MCF 10A (cell line): ENCODE measurements at places on chromosomes 3 and 15. TPM values are rescaled to one million over a fixed set of nuclear protein-coding genes. Genes with fewer than 3 reads are reported as not detected.

GRCh38 chr3:158685159-158685558 is 12.7 kb upstream of the LXN start:
- peaks cover 44% of the 10 kb centered on the region for H3K36me3 ChIP-seq
- no peaks in the 10 kb centered on the region for H3K4me1 ChIP-seq
- no peak overlapping the region for H3K4me3 ChIP-seq
- no peak overlapping the region for H3K27ac ChIP-seq
- no peak for DNase-seq
- H3K27me3 ChIP-seq = no peaks in the 10 kb centered on the region

DNA sequence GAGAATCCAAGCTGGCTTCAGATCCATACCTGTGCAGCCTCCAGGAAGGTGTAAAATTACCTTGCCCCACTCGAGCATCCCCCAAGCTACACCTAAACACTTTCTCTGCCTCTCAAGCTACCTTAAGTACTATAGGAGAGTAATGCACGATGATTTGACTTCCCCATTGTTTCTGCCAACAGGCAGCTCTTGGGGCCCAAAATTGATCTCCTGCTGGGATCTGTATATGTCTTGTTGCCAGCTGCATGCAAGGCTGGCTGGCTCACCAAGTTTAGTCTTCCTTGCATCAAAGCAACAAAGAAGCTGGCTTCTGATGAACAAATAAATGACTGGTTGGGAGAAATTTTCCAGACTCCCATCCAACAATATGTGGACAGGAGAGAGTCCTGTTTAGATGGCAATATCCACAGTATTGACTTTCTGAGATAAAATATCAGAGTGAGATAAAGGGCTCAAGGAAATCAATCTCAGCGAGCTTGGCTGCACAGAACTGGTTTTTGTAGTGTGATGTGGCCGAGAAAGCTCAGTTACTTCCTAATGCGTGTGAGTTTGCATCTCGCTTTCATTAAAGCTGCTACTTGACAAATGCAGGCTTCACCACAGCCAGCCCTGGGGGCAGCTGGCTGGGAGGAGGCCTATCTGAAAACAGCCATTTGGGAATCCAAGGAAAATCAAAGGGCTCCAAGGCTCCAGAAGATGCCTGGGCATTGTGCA is 140.7 kb downstream of the MINAR1 start:
- H3K4me1 ChIP-seq = no peaks in the 10 kb centered on the region
- H3K27me3 ChIP-seq = peaks cover 14% of the 10 kb centered on the region
- H3K36me3 ChIP-seq = no peaks in the 10 kb centered on the region
- H3K27ac ChIP-seq = no peak overlapping the region
- H3K4me3 ChIP-seq = no peak overlapping the region

TRIM69 gene
- 8.2 and 12.2 TPM in 2 replicates for total RNA-seq

GATA2 gene
- 0.51 and 0.56 TPM in 2 replicates for total RNA-seq

RETNLB gene
- total RNA-seq = not detected in 2 replicates

DNA sequence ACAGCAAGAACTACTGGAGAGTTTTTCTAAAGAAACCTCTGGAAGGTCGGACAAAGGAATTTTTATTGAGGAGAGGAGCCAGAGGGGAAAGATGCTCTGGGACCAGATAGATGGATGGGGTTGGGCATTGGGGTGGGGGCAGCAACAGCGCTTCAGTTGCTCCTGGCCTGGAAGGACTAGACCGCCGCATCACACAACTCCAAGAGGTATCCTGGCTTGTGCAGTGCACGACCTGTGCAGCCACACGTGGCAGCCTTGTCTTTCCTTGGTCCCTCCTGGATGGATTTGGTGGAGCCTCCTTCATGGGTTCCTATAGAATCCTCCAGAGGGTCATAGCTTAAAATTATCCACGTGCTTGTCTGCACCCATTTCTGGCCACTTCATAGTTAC is 23.0 kb downstream of the MAGEF1 start:
- H3K4me3 ChIP-seq = no peak overlapping the region
- peak overlapping the region; percentile 12 for H3K27ac ChIP-seq
- no peaks in the 10 kb centered on the region for H3K27me3 ChIP-seq
- no peak for DNase-seq

- DNase-seq = no peak
- no peak overlapping the region for H3K27ac ChIP-seq
- no peak overlapping the region for H3K4me3 ChIP-seq
Measured at GRCh38 chr3:173267716-173268115, 126.7 kb upstream of the SPATA16 start.

GRCh38 chr3:130894130-130894985 is 474 bp downstream of the ATP2C1 start:
- peak; percentile 33 for DNase-seq
- no peaks in the 10 kb centered on the region for H3K36me3 ChIP-seq
- H3K4me3 ChIP-seq = peak overlapping the region; percentile 83
- no peaks in the 10 kb centered on the region for H3K27me3 ChIP-seq

- H3K4me3 ChIP-seq = no peak overlapping the region
- no peaks in the 10 kb centered on the region for H3K36me3 ChIP-seq
- H3K27me3 ChIP-seq = peaks cover 61% of the 10 kb centered on the region
- DNase-seq = no peak
- no peaks in the 10 kb centered on the region for H3K4me1 ChIP-seq
Measured at GRCh38 chr3:184539801-184540435, 21.7 kb upstream of the EPHB3 start.

GRCh38 chr3:192570315-192570714 is 157.0 kb downstream of the FGF12 start:
- H3K27ac ChIP-seq = no peak overlapping the region
- DNase-seq = no peak
- no peak overlapping the region for H3K4me3 ChIP-seq
- peaks cover 56% of the 10 kb centered on the region for H3K27me3 ChIP-seq

FBXL22 gene
- 0.39 and 0.58 TPM in 2 replicates for total RNA-seq

- H3K27me3 ChIP-seq = no peaks in the 10 kb centered on the region
- H3K36me3 ChIP-seq = no peaks in the 10 kb centered on the region
- no peaks in the 10 kb centered on the region for H3K4me1 ChIP-seq
Measured at GRCh38 chr3:170368921-170369320, 11.4 kb downstream of the SKIL start.

DNA sequence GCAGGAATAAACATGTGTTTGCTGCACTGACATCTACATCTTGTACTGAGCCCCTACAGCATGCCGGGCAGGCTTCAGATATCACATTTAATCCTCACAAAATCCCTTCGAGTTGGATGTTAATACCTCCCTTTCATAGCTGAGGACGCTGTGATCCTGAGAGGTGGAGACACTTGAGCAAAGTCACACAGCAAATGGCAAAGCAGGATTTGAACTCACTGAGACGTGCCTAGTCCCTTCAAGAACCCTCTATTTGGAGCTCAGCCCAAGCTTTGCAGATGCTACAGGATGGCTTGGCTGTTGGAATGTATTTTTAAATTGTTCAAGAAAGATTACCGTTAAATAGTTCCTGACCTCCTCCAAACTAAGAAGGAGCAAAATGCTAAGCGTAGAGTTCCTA is 64.6 kb upstream of the SLC6A6 start:
- no peak overlapping the region for H3K4me3 ChIP-seq
- no peaks in the 10 kb centered on the region for H3K36me3 ChIP-seq
- peaks cover 19% of the 10 kb centered on the region for H3K27me3 ChIP-seq
- DNase-seq = no peak
- H3K27ac ChIP-seq = no peak overlapping the region

DNA sequence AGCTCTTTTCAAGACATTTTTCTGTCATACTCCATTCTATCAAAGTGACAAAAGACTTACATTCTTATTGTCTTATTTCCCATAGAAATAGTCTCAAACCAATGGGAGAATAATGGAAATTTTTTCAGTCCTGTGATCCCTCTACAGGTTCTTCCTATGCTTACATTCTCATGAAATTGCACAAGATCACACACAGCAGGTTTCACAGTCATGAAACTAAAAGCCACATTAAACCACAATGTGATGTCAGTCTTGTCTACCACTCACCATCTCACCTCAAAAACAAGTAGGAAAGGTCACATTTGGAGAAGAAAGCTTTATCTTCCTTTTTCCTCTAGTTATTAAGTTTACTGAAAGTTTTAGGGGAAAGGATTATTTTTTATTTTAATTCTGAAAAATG is 161.0 kb upstream of the RORA start:
- H3K4me3 ChIP-seq = no peak overlapping the region
- H3K4me1 ChIP-seq = peaks cover 8% of the 10 kb centered on the region

CX3CR1 gene
- not detected in 2 replicates for total RNA-seq

DNA sequence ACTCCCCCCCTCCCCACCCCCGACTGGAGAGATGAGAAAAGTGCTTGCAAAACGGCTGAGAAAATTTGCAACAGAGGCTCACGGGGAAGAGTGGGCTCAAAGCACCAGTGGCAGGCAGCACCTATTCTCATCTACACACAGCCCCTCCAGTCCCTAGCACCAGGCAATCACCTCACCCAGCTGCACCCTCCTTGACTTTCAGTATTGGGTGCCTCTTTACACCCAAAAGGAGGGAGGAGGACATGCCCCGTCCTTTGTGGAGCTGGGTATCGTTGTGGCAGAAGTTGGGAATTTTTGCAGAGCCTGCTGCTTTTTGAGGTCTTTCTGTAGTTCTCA is 182.8 kb upstream of the TOPAZ1 start:
- no peak overlapping the region for H3K4me3 ChIP-seq
- H3K36me3 ChIP-seq = no peaks in the 10 kb centered on the region
- no peak for DNase-seq
- H3K27me3 ChIP-seq = no peaks in the 10 kb centered on the region
- peaks cover 9% of the 10 kb centered on the region for H3K4me1 ChIP-seq
- no peak overlapping the region for H3K27ac ChIP-seq

CACNA1D gene
- total RNA-seq = 0.26 TPM in 1 of 2 replicates, not detected in the other

DNA sequence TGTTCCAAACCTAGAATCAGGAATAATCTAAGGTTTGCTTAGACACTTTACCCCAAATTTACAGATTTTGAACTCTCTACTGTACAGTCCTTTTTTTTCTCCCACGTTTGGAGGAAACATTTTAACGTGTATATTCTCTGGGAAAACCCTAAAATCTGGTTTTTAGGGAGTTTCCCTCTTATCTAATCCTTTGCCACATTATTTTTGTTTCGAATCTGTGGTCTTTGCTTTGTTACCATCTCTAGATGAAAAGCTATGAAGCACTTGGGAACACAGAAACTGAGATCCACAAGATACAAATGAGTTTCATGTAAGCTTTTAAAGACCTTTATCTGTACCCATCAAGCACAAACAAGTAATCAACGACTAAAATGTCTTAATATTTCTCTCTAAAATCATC is 41.3 kb downstream of the PLD1 start:
- H3K27me3 ChIP-seq = no peaks in the 10 kb centered on the region
- H3K36me3 ChIP-seq = no peaks in the 10 kb centered on the region
- no peak overlapping the region for H3K4me3 ChIP-seq

DNA sequence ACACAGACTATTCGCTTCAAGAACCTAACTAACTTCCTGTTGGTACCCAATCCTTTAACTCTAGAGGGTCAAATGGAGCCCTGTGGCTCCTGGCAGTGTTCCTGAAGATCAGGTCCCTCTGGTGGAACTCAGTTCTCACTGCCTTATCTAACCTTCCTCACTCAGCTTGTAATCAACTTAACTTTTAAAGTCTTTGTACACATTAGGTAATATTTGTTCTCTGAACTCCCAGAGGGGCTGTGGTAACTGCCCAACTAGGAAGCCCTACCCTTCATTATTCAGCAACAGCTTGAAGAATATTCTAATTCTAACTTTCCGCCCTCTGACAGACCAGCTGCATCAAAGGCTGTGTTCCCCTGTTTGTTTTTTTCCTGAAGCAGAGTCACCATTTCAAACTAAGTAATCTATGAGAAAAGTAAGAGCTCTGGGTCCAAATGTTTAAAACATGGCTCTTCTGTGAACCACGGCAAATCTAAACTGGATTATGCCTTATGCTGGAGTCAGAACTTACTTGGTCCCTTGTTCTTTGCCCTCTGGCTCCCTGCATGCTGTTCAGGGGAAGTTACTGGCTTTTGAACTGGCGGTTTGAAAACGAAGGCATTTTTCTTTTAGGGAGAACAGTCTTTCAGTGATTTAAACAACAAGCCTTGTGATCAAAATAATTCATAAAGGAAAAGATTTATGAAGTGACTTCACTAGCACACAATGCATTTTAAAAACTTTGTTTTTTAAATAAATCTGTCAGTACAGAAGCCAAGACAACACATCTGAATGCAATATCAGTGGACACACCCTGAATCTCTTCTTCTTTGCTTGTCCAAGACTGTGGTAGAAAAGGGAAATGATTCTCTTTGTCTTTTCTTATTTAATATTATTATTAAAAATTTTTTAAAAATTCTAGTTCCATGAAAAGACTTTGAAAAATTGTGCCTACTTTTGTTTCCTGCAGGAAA is 365.6 kb downstream of the TIGIT start:
- no peaks in the 10 kb centered on the region for H3K36me3 ChIP-seq
- no peak for DNase-seq
- no peak overlapping the region for H3K27ac ChIP-seq

INAFM2 gene
- total RNA-seq = 14.9 and 15.7 TPM in 2 replicates

GABRB3 gene
- total RNA-seq = not detected in 2 replicates

DNA sequence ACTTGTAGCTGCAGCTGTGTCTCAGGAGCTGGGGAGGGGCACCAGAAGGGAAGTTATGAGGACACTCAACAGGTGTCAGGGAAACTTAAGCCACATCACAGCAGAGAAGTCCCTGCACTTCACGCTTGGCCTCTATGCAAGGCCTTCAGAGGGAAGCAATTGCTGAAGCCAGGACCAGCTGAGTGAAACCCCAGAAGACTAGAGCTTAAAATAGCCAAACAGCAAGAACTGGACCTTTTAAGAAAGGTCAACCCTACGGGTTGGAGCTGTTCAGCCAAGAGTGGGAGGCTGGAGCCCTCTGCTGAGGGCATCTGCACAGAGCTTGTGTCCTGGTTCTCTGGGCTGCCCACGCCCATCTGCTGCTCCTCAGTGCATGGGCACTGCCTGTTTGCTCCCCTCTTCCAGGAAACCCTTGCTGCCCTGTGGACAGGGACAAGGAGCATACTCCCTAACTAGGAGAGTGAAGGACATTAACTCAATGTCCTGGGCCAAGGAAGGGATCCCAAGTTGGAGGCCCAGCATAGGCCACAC is 3.9 kb upstream of the GRAMD2A start:
- H3K4me3 ChIP-seq = no peak overlapping the region
- no peaks in the 10 kb centered on the region for H3K27me3 ChIP-seq
- peaks cover 90% of the 10 kb centered on the region for H3K36me3 ChIP-seq

DNA sequence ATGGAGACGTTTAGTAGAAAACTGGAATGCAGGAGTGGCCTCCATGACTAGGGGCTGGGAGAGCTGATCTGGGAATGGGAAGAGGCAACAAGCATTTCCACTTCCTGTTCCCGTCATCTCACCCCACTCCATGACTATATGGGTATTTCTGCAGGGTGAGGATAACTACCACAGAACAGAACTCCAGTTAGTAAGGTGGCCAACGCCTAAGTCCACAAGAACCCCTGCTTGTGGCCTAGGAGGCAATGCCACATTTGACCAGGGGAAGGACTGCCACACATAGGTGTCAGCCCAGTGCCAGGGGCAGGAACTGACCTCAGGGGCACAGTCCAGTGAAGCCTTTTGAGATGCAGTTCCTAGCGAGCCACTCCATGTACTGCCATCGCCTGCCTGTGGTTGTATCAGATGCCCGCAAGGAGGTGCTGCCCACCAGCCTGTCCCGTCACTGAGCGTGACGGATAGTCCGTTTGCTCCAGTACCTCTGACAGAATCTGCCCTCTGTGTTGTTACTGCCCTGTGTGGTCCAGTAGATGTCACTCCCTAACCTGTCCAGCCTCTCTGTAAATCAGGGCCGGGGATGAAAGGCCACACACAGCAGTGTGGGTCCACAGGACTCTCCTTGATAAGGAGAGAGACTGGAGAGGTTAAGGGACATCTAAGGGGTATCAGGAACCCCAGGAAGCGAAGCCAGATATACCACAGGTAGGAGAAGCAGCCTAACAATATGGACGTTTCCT is 3.5 kb upstream of the MTFMT start:
- H3K27me3 ChIP-seq = no peaks in the 10 kb centered on the region
- peaks cover 7% of the 10 kb centered on the region for H3K4me1 ChIP-seq
- H3K36me3 ChIP-seq = no peaks in the 10 kb centered on the region

DUOXA1 gene
- 1.3 and 3.0 TPM in 2 replicates for total RNA-seq
